ENCODE measurements at places on chromosomes 6 and 20. TPM values are rescaled to one million over a fixed set of nuclear protein-coding genes. Genes with fewer than 3 reads are reported as not detected.

GRCh38 chr6:110020888-110021287, 42.8 kb downstream of the GPR6 start:
- DNase-seq, result no peak

- no peak for DNase-seq
Observed at GRCh38 chr20:14245368-14245970, 91.9 kb downstream of the FLRT3 start.

GRCh38 chr6:123803504-123804013, at the start of gene NKAIN2:
Gene NKAIN2 (plus strand): TSS chr6:123803865.
- peak; percentile 58 for DNase-seq

- DNase-seq, result no peak
Observed at GRCh38 chr6:72716916-72717315, 95.1 kb downstream of the KCNQ5 start.

DNA sequence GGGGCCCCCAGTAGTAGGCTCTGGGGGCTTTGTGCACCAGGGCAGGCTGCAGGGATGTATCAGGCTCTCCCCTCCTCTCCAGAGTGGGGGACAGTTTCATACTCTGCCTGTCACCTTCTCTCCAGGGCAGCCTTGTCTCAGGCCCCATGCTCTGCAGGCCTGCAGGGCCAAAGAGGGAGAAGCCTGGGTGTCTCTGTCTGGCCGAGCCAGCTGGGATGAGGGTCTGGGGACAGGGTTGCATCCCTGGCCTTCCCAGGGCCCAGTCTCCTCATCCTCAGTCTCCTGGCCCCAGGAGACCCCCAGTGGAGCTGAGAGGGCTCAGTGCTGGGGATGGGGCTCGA, 14.8 kb upstream of the IP6K3 start:
- DNase-seq, result no peak

- DNase-seq, result peak; percentile 90
Observed at GRCh38 chr20:43508106-43508505, 609 bp downstream of the L3MBTL1 start.

DNA sequence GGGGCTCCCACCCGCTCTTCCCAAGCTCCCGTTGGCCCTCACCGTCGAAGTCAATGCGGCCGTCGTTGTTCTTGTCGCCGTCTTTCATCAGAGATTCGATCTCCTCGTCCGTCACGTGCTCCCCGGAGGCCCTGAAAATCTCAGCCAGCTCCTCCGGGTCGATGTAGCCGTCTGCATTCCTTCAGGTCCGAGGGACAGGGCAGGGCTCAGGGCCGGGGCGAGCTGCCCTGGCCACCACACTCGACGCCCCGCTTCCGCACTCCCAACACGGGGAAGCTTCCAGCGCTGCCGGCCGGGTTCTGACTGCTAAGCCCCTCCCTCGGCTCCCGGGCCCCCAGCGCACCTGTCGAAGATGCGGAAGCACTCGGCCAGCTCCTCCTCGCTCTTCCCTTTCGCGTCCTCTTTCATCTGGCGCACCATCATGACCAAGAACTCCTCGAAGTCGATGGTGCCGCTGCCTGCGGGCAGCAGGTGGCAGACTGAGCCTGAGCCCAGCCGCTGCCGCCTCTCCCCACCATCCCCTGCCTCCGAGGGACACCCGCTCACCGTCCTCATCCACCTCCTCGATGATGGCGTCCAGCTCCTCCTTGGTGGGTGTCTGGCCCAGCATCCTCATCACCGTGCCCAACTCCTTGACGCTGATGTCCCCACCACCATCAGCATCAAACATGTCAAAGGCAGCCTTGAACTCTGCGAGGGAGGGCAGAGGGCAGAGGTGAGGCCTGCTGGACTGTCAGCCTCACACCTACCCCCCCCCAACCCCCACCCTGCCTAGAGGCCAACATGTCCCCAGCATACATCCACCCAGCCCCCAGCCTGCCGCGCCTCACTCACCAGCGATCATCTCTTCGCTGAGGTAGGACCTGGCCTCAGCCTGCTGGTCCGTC, 2.9 kb downstream of the TNNC2 start:
- DNase-seq, result peak; percentile 87

GRCh38 chr6:12608016-12608860, 108.3 kb upstream of the PHACTR1 start:
- DNase-seq, result no peak

KCNK15 gene
- total RNA-seq, result 81.3 TPM

HIVEP2 gene
- total RNA-seq, result 30.4 TPM

Data from osteoblast (primary cell).